CD4-positive, alpha-beta T cell treated with Interleukin-4 for 1 hour (primary cell): ENCODE measurements at places on chromosomes 6 and 20.

- no peak for DNase-seq
Measured at GRCh38 chr20:24098886-24099285, 110.3 kb upstream of the GGTLC1 start.

DNA sequence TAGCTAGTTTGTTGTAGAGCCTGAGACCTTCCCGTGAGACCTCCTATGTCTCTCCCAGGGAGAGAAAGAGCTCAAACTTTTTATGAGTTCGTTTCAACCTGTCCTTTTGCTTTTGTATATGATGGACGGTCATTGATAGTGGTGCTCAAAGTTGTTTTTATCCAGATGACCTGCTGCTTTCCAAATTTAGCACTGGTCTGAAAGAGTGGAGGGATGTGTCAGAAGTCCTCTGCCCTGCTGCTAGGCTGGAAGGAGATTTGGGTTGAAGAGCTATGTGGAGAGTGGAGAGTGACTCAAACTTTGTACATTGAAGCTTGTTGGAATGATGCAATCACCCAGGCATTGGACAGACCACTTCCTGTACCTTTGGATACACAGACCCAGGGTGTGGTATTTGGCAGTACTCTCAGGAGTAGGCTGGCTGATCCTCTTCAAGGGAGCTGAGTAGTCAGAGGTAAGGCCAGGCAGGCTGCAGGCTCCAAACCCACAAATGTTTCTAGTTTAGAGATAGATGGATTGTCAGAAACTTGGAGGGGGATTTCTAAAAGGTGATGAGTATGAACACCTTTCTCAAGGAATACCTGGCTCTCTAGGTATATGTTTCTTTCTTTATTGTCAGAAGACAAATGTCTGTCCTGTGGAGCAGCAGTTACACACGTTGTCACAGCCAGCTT, 49.4 kb upstream of the RREB1 start:
- no peak for DNase-seq

- no peak for DNase-seq
Measured at GRCh38 chr20:57434390-57434700, 43.1 kb downstream of the RBM38 start.

- DNase-seq: no peak
Measured at GRCh38 chr6:111865909-111866546, 7.2 kb downstream of the FYN start.

DNA sequence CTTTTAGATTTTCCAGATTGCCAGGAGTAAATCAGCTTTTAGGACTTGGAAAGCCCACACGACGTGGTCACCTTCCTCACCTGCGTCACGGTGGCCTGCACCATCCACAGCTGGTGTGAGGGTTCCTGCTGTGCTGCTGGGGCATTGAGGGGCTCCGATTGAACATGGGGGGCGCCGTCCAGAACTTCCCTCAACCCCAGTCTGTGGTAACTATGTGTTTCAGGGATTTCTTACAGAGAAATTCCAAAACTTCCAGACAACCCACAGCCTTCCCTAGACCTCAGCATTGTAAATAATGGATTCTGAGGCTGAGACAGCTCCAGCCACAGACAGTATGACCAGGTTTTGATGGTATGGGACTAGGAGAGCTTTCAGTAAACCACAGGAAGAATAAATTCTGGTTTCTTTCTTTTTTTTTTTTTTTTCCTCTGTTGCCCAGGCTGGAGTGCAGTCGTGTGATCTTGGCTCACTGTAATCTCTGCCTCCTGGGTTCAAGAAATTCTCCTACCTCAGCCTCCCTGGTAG, 46.7 kb upstream of the IRF4 start:
- no peak for DNase-seq

- DNase-seq: no peak
Measured at GRCh38 chr20:12255461-12255970, 337.8 kb downstream of the BTBD3 start.

GRCh38 chr20:37529214-37529967, 1.7 kb upstream of the BLCAP start:
- no peak for DNase-seq

DNA sequence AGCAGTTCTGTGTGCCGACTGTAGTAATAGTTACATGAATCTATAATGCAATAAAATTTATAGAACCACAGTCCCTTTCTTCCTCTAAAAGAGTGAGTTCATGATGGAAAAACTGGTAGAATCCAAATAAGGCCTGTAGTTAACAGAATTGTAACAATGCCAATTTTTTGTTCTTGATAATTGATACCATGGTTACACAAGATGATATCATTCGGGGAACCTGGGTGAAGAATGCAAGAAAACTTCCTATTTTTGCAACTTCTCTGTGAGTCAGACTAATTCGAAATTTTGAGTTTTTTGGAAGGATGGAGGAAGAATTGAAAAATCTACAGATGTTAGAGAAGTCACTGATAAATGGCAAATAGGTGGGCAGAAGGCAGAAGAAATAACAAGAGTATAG, 381.8 kb downstream of the CDKAL1 start:
- DNase-seq: no peak

DNA sequence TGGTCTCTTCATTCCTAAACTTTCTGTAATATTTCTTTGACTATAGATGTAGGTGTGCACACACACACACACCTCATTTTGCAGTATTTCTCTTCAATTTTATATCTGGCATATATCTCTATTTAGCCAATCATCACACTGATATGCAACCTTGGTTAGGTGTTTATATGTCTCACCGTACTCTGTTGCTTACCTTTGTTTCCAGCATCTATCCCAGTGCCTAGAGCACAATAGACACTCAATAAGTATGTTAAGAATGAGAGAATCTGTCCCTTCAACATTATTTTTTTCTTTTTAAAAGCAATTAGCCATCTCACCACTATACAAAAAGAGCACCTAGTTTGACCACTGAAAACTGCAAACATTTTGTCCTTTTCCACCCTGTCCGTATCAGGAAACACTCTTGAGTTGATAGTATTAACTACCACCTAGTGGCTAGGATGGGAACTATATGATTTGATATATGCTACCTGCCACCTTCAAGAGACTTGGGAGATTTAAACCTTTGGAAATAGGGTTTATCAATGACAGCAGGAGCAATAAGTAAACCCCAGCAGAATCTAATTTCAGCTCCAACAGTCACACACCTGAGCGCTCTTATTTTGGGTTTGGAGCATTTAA, 48.7 kb upstream of the RSPO3 start:
- DNase-seq: no peak

DNA sequence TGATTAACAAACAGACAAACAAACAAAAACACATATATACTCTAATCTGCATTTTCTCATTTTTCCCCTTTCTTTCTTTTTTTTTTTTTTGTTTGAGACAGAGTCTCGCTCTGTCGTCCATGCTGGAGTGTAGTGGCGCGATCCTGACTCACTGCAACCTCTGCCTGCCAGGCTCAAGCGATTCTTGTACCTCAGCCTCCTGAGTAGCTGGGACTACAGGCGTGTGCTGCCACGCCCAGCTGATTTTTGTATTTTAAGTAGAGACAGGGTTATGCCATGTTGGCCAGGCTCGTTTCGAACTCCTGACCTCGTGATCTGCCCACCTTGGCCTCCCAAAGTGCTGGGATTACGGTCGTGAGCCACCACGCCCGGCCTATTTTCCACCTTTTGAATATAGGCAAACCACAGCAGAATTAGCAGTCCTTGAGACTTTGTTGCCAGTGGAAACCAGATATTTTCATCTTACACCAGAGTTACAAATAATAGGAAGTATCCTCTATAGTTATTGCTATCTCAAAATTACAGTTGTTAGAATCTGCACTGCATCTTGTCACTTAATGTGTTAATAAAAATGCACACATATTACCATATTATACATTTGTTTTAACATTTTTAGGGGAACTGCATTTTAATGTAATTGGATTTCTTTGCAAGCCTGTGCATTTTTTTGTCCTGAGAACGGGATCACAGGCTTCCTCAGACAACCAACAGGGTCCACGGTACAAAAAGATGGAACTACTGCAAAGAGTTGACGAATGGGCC, 208.2 kb upstream of the ZNF217 start:
- no peak for DNase-seq

GRCh38 chr6:88246654-88247053, 80.5 kb upstream of the CNR1 start:
- DNase-seq: no peak

DNA sequence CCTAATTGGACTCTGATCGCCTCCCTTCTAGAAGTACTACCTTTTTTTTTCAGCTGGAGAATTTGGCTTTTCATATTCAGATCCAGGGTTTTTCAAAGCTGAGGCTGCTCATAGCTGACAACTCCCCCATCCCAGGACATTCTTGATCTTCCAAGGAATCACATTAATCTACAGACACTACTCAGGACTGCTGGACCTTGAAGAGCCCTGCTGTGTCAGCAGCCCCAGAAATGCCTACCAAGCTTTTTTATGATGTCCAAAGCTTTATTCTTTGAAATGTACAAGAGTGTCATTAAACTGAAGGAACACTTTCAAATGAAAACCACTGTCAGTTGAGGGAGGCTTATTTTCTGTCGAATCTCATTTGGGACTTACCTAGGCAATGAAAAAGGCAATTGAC, 704.1 kb downstream of the PTPRT start:
- no peak for DNase-seq

DNA sequence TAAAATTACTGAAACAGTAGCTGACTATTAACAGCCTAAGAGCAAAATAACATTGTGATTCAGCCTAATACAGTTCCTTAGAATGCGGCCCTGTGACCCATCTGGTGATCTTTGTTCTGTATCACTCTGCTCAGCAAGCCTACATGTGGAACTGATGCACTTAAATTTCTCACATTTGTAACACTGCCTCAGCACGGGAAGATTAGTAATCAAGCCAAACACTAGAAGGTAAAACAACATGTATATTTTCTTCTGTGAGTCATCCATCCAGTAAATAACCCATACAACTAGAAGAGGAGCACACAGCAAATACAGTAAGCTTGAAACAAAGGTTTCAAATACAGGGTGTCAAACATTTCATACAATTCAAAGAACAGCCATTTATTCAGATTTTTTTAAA, 189.7 kb upstream of the NOX3 start:
- DNase-seq: no peak

DNA sequence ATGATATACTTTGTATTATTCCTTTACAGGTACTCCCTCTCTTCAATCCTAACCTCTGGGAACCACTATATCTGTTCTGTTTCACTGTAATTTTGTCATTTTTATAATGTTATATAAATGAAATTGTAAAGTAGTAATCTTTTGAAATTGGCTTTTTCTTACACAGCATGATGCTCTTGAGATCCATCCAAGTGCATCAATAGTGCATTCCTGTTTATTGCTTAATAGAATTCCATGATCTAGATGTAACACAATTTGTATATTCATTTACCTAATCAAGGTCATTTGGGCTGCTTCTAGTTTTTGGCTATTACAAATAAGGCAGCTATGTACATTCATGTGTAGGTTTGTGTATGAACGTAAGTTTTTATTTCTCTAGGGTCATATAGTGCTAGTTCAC, 174.6 kb downstream of the KHDC1L start:
- DNase-seq: no peak

DNA sequence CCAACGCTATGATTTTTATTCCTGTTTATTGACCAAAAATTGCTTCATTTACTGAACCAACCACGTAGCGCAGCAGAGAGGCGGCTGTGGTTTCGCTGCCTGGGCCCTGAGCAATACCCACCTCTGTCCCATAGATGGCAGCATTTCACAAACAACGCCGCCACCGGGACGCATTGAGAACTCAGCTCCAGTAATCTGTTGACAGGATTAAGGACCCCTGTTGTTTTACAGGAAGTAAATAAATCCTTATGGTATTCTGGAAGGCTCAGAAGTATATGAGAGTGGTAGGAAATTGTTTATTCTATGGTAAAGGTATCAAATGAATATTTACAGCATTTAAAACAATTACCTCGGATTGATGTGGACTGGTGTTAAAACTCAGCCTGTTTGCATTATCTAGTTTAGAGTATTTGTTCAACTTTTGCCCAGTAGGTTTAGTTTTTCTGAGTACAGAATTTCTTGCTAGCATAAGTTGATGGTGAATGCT, 547.9 kb upstream of the SLC35B3 start:
- DNase-seq: peak; percentile 30

DNA sequence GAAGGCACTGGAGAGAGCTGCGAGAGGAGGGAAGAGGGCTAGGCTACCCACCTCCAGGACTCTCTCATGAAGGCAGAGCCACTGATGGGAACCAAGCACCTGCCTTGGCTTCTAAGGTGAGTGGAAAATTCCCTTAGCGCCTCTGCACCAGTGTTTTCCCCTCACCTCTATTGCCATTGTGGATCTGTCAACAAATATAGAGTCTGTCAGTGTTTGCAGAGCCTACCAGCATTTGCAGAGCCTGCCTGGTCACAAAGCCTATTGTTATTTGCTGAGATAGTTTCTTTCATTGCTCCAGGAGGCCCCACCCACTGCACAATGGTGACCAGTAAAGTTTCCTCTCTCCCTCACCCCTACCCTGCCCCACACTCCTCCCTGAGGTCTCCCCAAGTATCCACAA, 141.9 kb downstream of the MRPL14 start:
- DNase-seq: no peak

DNA sequence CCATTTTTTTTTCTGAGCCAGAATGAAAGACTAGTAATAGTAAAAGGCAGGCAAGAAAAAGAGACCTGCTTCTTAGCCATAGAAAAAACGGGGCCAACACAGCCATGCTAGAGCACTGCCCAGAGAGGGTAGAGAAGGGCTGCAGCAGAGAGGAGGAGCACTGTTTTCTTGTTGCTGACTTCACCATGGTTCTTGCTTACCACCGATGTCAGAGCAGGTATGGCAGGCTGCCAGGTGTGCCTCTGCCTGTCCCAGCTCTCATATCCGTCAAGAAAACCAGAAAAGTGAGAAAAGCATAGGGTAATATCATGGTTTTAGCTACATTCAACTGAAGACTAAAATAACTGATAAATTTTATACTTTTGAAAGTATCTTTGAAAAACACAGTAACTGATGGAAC, 60.7 kb downstream of the DTNBP1 start:
- no peak for DNase-seq

DNA sequence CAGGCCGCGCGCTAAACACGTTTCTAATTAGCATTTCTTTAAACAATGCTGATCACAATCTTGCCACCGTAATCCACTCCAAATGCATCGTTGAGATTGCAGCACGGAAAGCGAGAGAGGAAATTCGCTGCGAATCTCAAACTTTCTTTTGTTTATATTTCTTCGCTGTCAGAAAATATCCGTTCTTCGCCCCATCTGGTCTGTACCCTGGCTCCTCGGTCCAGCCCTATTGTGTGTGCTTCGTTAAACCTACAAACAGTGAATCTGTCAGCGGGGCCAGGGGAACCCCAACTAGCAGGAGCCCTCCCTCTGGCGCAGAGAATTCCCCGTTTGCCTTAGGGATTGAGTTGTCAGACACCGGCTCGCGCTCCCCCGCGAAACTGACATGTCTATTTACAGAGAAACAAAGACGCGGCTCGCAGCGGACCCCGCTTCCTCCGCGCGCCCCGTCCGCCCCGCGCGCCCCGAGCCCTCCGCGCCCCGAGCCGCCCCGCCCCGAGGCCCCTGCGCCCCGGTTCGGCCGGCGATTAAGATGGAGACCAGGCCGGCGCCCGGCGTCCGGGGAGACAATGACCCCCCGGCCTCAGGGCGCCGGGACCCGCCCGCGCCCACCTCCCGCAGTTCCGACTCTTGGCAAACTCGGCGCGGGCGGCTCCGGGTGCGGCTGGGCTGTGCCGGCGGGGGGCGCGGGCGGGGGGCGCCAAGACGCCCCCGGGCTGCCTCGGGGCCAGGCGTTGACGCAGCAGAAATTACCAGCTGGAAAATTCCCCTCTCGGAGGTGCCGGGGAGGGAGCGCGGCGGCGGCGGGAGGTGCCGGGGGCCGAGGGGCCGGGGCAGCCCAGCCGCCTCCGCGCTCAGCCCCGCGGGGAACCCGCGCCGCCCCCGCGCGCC, 874 bp downstream of the ZBTB46 start:
- DNase-seq: no peak
